ENCODE measurements at places on chromosomes 16 and 17.

- DNase-seq, result no peak
Measured at GRCh38 chr16:2228161-2228824, 4.9 kb downstream of the E4F1 start.

DNA sequence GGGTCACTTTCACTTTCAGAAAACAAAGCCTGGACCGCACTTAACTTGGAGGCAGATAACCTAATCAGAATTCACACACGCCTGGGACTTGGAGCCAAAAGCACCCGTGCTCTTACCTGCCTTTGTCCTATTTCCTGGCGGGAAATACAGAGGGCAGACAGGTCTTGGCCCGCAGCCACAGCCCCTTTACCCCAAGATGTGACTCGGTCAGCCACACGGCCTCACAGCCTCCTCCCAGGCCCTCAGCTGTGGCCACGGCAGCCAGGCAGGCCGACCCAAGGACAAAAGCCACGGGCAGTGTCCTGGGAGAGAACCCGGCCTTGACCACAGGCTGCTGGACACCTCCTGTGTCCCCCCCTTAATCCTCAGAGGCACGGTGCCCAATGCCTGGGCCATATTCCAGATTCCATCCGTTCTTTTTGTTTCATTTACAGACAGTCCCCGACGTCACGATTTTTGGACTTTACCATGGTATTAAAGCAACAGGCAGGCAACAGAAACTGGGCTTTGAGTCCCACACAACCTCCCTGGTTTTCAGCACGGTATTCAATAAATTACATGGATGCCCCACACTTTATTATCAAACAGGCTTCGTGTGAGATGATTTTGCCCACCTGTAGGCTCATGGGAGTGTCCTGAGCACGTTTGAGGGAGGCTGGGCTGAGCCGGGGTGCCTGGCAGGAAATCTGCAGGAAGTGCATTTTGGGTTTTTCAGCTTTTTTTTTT, 30.1 kb upstream of the GAA start:
- DNase-seq, result no peak

- no peak for DNase-seq
Measured at GRCh38 chr17:49469831-49470810, 25.0 kb upstream of the NGFR start.

DNA sequence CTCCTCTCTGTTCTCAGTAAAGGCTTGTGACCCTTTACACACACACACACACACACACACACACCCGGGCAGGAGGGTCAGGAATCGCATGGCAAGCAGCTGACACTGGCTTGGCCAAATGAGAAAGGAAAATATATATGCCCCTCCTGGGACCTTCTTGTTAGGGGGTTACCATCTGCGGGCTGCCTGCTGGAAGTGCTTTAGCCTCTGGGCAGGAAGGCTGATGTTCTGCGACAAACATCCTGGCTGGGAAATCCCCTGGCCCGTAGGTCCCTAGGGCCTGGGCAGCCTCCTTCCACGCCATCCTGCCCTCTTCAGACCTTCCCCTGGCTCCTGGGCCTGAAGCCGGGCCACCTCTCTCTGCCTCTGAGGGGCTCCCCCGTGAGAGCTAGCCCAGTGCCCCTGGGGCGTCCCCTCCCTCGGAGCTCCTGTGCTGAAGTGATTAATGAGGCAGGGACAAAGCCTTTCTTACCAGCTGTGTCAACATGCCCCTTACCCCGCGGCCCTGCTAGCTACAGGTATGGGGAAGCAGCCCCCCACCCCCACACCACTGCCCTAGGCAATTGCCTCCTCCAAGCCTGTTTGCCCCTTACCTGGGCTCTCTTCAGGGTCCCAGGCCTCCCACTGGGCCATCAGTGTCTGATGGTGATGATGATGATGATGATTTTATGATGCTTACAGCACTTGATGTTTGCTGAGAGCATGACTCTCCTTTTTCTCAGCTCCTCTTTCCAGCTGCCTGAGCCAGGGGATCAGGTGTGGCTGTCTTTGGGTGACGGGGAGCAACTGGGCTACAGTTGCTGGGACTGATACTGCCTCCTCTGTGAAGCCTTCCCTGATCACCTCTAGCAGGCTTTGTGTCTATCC, 32.8 kb upstream of the ETV4 start:
- peak; percentile 27 for DNase-seq

DNA sequence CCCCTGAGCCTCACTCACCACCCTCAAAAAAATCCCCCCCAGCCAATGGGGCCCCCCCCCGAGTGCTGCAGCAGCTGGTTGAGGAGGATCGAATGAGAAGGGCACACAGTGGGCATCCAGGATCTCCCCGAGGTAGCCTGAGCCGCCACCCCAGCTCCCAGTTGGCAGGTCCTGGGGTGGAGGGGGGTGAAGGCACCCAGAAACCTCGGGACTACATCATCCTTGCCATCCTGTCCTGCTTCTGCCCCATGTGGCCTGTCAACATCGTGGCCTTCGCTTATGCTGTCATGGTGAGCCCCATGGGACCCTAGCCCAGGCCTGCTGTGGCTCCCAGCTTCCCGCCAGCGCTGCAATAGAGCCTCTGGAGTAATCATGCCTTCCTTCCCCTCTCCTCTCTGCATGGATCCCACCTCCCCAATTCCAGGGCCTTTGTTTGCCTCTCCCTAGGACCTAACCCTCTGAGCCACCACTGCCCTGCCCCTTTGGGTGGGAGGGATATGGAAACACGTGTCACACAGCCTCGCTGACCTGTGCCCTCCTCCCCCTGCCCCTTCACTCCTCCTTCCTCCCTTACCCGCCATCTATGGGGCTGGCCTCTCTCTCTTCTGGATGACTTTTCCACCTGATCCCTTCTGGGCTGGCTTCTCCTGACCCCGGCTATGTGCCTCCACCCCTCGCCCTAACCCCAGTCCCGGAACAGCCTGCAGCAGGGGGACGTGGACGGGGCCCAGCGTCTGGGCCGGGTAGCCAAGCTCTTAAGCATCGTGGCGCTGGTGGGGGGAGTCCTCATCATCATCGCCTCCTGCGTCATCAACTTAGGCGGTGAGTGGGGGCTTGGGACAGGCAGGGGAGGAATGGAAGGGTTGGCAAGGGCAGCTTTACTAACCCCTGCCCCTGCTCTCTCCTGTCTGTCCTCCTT, 1.9 kb downstream of the PRRT2 start:
- DNase-seq, result no peak

- DNase-seq, result no peak
Measured at GRCh38 chr16:3182608-3183444, 5.2 kb upstream of the OR1F1 start.

DNA sequence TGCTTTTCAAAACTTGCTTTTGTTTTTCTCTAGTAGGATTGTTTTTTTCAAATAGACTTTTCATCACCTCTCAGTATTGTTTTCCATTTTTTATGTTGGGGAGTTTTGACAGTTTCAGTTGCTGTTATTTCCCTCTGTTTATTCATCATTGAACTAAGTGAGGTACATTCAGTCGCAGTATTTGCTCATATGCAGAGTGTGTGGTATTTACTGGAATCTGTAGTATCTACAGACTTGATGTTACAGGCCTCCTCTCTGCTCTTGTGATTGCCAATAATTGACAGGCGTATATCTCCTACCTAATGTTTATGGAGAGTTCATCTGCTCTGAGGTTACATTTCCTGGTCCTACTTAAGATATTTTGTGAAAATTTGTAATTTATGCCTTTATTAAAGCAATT, 49.6 kb downstream of the COX10 start:
- no peak for DNase-seq

GRCh38 chr16:76201385-76201784, 75.8 kb upstream of the CNTNAP4 start:
- DNase-seq, result no peak

GRCh38 chr17:68599091-68599490, 2.1 kb downstream of the FAM20A start:
- no peak for DNase-seq

GRCh38 chr17:44400226-44400847, 10.9 kb upstream of the ITGA2B start:
- no peak for DNase-seq

GRCh38 chr16:51150888-51151320, at the start of gene SALL1:
Gene SALL1 (minus strand): TSS chr16:51151270. CDS start chr16:51151241, 29 bp downstream.
- DNase-seq, result no peak

- no peak for DNase-seq
Measured at GRCh38 chr16:23368469-23368868, 66.4 kb downstream of the SCNN1B start.

GRCh38 chr16:66923866-66924265, 1.5 kb downstream of the RRAD start:
- DNase-seq, result no peak

- no peak for DNase-seq
Measured at GRCh38 chr17:2235792-2236366, 67.7 kb downstream of the SMG6 start.

DNA sequence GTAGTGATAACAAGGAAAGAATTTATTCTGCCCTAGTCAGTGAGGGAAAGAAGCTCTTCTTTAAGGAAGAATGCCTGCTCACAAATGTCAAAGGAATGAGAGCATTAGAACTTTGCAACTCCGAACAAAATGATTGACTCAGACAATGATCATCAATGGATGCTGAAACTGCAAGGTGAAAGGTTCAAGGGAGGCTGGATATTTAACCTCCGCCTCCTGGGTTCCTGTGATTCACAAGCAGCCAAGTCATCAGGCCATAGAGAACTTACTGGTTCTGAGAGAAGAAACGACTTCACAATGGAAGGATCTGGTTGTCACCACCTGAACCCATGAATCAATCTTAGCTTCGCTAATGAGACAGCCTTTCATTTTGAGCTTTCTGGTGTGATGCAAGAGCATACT, 16.0 kb upstream of the SCNN1B start:
- DNase-seq, result no peak

DNA sequence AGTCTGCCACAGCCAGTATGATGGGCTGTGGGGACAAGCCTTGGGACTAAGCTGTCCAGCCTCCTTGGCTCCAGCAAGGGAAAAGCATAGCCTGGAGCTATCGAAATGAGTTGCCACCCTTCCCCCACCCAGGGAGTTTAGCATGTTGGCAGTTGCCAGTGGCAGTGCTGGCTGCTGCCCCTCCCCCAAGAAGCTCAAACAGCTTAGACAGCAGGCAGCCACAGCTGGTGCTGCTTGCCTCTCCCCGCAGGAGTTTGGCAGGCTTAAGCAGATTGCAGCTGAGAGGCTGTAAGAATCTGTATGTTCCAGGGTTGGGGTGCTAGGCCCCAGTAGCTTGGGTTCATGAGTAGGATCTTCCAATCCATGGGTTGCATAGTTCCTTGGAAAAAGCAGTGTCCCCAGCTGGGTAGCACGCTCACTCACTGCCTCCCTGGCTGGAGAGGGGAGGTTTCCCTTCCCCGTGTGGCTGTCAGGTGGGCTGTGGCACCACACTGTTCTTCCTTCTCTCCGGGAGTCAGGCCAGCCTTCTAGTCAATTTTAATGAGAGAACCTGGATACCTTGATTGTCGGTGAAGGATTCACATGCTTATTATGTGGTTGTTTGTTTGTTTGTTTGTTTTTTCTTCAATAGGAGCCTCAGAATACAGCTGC, 506.1 kb downstream of the CDH11 start:
- DNase-seq, result no peak

DNA sequence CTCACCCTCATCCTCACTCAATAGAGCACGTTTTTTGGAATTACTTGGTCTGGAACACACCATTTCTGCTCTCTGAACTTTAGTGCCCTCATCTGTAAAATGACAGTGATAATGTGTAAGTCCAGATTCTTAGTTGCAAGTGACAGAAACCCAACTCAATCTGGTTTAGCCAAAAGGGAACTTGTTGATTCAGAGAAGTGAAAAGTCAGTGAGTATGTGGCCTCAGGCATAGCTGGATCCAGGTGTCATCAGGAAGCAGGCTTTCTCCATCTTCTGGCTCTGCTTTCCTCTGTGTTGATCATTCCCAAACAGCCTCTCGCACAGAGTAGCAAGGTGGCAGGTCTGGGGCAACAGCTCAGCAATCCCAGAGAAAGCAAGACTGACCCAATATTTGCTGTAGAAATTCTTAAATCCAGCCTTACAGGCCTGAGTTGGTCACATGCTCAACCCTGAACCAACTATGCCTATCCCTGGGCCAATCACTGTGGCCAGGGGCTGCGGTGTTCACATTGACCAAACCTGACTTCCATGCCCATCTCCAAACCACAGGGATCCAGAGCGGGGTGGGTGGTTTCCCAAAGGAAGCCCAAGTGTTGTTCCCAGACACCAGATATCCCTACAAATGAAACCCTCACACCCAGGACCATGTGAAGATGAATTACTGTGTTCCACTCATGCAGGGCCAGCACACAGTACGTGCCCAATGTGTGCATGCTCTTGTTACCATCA, 23.3 kb upstream of the ALKBH5 start:
- DNase-seq, result no peak

DNA sequence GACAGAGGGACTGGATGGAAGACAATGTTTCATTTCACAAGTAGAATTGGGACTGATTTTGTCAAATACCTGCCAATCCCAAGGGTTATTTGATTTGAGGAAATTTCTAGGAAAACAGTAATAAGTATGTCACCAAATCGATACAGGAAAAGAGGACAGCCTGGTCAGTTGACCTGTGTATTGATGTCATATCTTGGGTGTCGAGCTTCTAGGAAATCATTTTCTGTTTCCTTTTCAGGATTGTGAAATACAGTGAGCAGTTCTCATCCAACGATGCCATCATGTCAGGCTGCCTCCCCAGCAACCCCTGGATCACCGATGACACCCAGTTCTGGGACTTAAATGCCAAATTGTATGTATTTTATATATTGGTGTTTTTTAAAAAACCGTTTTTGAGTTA, 56.1 kb downstream of the RGS9 start:
- no peak for DNase-seq

- no peak for DNase-seq
Measured at GRCh38 chr17:83186226-83186625, 106.8 kb downstream of the METRNL start.

- DNase-seq, result no peak
Measured at GRCh38 chr17:45101883-45102811, 30.2 kb downstream of the PLCD3 start.

DNA sequence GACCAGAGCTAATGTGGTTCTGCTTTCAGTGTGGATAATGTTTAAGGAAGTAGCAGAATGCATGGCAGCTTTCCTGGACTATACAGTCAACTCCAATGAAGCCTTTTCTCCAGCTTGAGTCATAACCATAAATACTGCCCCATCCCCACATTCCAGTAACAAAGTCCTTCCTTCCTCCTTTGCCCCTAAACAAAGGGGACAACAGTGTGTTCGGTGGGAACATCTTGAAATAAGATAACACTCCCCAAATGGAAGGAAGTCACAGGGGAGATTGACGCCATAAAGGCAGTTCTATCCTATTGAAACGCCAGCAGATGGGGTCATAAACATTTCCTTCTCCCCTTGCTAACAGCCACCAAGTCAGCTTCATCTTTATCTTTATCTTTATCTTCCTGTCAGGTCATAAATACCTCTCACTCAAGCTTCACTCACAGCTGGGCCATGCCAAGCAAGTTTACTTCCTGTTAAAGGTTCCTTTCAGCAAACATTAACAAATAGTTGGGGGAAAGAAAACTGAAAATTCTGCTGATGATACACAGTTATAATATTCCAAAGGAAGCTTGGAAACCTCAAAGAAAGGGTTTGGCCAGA, 136.7 kb downstream of the SNX11 start:
- DNase-seq, result no peak

- DNase-seq, result no peak
Measured at GRCh38 chr17:77706938-77707337, 251.6 kb upstream of the TNRC6C start.

DNA sequence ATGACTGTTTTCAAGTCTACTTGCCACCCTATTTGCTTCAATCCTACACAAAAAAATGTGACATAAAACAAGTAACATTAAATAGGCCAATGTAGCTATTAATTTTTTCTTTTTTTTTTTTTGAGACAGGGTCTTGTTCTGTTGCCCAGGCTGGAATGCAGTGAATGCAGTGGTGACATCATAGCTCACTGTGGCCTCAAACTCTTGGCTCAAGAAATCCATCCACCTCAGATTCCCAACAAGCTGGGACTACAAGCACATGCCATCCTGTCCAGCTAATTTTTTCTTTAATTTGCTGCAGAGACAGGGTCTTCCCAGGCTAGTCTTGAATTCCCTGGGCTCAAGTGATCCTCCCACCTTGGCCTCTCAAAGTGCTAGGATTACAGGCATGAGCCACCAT, 29.4 kb downstream of the ANKFY1 start:
- DNase-seq, result no peak
